Activated naive CD4-positive, alpha-beta T cell treated with anti-CD3 and anti-CD28 coated beads, Interleukin-2, amount 50 U/mL, for 16 hours (primary cell): ENCODE measurements at places on chromosomes 6 and 20.

DNA sequence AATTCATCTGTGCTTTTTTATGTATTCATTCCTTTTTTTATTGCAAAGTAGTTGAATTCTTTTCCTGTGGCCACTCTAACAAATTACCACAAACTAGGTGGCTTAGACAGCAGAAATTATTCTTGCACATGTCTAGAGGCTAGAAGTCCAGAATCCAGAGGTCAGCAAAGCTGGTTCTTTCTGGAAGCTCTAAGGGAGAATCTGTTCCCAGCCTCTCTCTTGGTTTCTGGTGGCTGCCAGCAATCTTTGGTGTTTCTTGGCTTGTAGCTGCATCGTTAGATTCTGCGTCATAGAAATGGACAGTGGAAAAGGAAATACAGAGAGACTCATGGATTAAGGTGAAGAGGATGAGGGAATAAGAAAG lies 39.3 kb downstream of the GSTA2 start:
- DNase-seq = no peak

GRCh38 chr20:38917657-38918056 lies 8.6 kb upstream of the FAM83D start:
- DNase-seq = no peak

GRCh38 chr20:9889270-9889981 lies 50.5 kb upstream of the PAK5 start:
- no peak for DNase-seq

DNA sequence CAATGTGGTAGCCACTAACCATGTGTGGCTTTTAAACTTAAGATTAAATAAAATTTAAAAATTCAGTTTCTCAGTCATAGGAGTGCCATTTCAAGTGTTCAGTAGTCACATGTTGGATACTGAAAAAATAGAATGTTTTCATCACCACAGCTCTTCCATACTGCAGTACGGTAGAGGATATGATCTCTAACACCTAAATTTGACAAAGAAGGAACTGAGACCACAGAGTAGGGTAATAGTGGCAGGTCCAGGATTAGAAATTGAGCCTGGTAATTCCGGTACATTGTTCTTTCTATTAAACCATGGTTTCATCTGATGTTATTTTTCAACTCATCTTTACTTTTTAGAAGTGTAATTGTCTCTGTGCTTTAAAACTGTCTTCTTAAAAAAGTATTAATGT lies 104.0 kb downstream of the CD2AP start:
- no peak for DNase-seq

DNA sequence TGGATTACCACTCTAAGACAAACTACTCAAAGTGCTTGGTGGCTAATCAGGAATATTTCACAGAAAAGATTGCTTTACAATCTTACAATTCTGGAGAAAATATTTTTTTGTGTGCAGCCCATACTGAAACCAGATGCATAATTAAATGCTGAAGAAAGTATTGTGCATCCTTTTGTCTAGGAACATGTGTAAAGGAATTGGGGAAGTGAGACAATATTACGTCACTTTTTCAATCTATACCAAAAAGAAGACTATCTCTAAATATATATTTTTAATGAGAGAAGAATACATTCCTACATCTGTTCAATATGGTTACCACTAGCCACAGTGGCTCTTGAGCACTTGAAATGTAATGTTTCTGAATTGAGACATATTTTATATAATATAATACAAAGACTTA lies 992.5 kb upstream of the ADGRB3 start:
- no peak for DNase-seq

DNA sequence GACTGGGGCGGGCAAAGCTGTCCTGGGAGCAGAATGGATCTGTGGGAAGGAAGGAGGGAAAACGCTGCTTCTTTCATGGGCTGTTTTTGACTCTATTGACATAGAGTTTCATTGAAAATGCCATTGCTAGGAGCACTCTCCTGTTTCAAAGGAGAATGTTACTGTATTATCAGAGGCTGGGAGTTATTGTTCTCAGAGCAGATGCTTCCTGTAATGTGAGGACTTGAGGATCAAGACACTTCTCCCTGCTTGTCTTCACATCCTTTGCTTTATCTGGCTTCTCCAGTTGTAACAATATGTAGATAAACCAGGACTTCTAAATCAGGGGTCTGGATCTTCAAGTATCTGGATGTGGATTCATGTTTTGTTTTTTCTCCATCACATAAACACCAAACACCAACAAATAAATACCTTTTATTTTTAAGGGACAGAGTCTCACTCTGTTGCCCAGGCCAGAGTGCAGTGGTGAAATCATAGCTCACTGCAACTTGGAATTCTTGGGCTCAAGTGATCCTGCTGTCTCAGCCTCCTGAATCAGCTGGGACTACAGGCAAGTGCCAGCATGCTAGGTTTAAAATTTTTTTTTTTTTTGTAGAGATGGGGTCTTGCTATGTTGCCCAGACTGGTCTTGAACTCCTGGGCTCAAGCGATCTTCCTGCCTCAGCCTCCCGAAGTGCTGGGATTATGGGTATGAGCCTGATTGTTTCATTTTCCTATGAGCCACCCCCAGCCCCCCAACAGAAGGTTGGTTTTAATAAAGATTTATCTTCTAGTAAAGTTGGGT lies 3.9 kb downstream of the CD109 start:
- no peak for DNase-seq

DNA sequence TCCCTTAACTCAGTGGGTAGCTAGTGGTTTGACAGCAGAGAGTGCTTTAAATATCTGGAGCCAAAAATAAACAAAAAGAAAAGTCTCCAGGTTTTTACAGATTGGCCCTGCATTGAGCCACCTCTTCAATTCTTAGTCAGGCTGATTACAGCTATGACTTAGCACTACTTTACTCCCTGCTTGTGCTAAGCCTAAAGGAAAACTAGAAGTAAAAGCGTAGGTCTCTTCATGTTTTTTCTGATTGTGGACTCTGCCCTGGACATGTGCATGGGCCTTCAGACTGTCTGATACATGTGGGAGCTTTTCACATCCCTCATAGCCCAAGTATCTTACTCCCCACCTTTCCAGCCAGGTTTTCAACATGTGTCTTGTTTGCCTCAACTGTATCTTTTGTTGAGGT lies 33.3 kb downstream of the KPNA5 start:
- no peak for DNase-seq

- DNase-seq = no peak
Observed at GRCh38 chr20:11111191-11111590, 437.4 kb upstream of the JAG1 start.
